ENCODE measurements at places on chromosomes 16 and 17. TPM values are rescaled to one million over a fixed set of nuclear protein-coding genes. Genes with fewer than 3 reads are reported as not detected.
A peak's percentile ranks its signal among the peaks of the same experiment; 100 is the strongest.

The SLC5A2 gene
- not detected for total RNA-seq

The PIGQ gene
- 26.0 TPM for total RNA-seq

The METRNL gene
- total RNA-seq = 156 TPM

The GAS2L2 gene
- total RNA-seq = not detected

DNA sequence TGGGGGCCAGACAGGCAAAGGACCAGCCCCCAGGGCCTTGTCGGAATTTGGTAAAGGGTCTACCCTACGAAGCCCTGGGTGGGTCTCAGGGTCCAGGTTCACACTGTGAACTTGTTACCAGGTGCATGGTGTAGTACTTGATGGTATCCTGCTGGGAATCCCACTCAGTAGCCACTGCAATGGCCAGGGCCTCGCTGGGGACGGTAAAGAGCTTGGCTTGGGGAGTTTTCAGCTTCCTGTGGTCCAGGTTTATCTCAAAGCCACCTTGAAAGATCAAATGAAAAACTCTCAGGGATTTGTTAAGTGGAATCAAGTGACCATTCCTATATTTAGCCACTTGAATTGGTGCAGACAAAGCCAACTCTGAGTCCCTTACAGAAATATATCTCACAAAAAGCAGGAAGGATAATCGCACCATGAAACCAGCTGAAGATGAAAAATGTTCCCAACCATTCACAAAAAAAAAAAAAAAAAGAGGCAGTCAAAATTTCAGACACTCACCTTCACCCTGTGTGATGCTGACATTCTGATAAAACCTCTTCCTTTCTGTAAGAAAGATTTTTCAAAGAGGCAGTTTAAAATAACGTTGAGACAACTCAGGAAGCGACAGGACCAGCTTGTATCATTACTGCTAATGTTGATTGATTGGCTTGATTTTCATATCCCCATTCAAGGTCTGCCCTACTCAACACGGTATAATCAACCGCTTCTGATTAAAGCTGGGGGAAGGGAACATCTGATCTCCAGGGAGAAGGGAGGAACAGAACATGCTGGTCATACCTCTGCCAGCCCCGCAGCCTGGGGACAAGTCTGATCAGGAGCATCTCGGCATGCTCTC lies 10.6 kb downstream of the ATPAF2 start:
- H3K4me3 ChIP-seq = no peak overlapping the region
- peaks cover 8% of the 10 kb centered on the region for H3K4me1 ChIP-seq
- H3K27ac ChIP-seq = no peak overlapping the region
- DNase-seq = no peak
- H3K27me3 ChIP-seq = no peaks in the 10 kb centered on the region
- peaks cover 18% of the 10 kb centered on the region for H3K36me3 ChIP-seq

DNA sequence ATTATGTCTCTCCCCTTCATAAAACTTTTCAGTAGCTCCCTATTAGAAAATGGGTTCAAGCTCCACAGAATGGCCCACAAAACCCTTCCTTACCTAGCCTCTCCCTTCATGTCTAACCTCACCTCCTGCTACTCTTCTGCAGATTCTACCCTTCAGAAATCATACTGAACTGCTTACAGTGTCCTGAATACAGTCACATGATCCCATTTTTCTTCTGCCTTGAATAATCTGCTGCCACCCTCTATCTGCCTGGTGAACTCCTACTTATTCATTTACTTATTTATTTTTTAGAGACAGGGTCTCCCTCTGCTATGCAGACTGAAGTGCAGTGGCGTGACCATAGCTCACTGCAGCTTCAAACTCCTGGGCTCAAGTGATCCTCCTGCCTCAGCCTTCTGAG lies 15.0 kb downstream of the LASP1NB start:
- H3K4me3 ChIP-seq = no peak overlapping the region
- no peaks in the 10 kb centered on the region for H3K36me3 ChIP-seq
- no peak overlapping the region for H3K27ac ChIP-seq
- H3K27me3 ChIP-seq = no peaks in the 10 kb centered on the region
- no peak for DNase-seq
- H3K4me1 ChIP-seq = no peaks in the 10 kb centered on the region

DNA sequence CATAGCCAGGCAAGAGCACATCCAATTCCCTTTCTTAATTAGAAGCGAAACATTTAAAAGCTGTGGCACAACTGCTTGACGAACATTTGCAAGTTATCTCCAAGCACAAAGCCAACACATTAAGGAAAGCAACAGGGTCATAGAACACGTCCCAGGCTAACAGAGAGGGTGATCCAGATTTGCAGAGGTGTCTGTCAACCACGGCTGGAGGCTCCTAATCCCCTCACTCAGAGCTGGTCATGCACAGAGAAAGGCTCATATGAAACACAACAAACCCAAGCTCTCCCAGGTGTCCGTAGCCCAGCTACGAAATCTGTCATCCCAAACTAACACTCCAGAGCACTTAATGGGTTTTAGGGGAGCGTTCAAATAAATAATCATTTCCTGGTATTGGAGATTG lies 276.1 kb downstream of the SLC39A11 start:
- no peaks in the 10 kb centered on the region for H3K27me3 ChIP-seq
- H3K4me1 ChIP-seq = no peaks in the 10 kb centered on the region
- no peaks in the 10 kb centered on the region for H3K36me3 ChIP-seq
- H3K27ac ChIP-seq = no peak overlapping the region

- DNase-seq = no peak
- peaks cover 12% of the 10 kb centered on the region for H3K4me1 ChIP-seq
- H3K27ac ChIP-seq = peak overlapping the region; percentile 80
- no peaks in the 10 kb centered on the region for H3K27me3 ChIP-seq
- no peaks in the 10 kb centered on the region for H3K36me3 ChIP-seq
Observed at GRCh38 chr16:49652456-49653172, 203.3 kb downstream of the ZNF423 start.

All from vagina (tissue), 2 donors.